ENCODE measurements at places on chromosomes 13 and 19.

DNA sequence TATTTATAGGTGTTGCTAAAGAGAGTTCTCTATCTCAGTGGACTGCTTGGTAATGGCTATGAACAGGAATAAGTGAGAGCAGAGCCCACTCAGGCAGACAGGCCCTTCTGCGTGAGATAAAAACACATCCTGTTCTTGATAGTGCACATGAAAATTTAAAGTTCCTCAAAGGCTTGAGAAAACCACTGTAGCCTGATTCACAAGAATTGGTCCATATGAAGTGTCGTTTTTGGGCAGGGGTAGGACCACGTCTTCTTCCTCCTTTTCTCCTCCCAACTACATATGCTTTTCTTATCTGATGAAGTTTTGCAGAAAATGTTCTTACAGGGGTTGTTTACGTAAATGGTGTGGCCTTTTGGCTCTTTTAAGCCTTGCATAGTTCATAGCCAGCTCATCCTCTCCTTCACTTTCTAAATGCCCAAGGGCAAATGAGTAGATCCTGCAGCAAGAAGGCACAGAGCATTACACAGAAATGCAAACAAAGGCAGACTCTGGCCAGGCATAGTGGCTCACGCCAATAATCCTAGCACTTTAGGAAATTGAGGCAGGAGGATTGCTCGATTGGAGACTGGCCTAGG, 53.8 kb downstream of the RNF6 start:
- no peak for DNase-seq

DNA sequence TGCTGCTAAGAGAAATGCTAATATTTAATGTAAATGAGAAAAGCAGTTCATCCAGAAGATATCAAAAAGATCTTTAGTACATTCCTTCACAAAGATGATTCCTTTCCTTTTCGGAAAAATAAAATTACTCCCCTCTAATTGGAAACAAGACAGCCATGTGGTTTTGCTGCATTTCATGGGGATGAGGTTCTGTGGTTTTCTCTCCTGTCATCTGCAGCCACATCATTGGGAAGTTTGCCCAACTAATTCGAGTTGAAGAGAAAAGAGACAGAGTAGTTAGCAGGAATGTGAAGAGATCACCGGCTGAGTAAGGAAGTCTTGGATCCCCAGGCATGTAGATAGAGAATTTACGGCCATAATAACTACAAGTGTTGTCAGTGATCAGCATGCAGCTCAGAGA, 122.1 kb downstream of the CYSLTR2 start:
- no peak for DNase-seq

DNA sequence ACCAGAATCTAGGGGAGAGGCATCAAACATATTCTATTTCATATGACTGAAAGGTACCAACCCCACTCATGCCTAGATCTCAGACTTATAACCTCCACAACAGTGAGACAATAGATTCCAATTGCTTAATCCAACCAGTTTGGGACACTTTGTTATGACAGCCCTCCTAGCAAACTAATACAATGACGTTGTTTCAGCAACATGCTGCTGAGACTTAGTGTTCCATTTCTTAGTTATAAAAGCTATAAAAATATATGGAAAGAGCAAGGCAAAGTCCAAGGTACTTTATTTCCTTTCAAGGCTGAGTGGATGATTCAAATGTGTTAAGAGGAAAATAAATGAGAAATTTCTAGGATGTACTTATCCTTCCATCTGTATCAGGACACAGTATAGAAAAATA, 352.0 kb downstream of the FGF14 start:
- DNase-seq = no peak

DNA sequence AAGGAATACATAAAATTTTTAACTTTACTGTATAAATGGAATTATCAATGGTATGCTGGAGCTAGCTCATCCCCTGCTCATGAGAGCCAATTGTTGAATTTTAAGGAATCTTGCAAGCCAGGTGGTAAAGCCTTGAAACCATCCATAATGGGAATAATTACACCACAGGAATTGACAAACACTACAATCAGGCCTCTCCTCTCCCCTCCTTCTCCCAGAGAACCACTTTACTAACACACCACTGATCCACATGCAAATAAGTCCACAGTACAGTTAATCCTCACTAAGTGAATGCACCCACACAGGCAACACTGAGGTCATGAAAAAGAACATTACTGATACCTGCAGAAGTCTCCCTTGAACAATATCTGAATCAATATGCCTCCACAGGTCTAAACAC, 140.5 kb downstream of the KLF12 start:
- DNase-seq = no peak

DNA sequence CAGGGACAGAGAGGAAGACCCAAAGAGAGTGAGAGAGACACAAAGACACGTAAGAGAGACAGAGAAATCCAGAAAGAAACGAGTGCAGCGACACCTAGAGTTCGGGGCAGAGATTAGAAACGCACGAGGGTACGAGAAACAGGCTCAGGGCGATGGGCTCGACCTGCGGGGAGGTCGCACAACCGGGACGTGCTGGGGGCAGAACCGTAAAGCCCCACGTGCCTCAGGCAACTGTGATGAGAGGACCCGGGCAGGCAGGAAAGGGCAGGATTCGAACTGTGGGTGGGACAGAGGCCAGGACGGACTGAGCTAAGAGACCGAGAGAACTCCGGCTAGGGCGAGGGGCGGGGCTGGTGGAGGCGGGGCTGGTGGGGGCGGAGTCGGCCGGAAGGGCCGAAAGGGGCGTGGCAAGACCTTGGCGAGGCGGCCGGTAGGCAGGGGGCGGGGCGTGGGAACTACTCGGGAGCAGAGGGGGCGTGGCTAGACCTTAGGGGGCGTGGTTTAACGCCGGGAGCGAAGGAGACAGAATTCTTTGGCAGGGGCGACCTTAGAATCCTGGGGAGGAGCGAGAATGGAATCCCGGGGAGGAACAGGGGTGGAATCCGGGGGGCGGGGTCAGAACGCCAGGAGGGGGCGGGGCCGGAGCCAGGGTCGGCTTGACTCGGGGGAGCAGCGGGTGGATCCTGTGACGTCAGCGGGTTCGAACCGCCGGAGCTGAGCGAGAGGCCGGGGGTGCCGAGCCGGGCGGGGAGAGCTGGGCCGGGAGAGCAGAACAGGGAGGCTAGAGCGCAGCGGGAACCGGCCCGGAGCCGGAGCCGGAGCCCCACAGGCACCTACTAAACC, at the start of gene NECTIN2:
Gene NECTIN2 (plus strand): TSS at position 686 of the 843 bp plus-strand sequence. CDS start 229 bp downstream, outside the sequence.
- DNase-seq = peak; percentile 81

DNA sequence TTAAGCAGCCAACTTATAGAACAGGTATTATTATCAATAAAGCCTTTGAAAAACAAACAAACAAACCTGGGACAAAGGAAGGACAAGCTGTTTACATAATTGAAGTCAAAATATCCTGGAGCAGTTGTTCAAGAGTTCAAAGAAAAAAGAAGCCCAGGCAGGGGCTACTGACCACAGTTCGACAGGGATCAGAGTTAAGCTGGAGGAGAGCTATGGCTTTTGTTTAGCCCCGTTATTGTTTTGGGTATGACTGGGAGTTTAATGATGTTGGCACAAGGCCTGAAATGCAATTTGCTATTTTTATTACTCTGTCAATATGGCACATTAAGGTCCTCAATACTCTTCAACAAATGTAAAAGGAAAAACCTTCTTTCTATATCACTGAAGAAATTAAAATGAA, 624.4 kb upstream of the KLHL1 start:
- DNase-seq = no peak

- DNase-seq = no peak
Observed at GRCh38 chr19:18645035-18645511, 8.2 kb downstream of the KLHL26 start.

DNA sequence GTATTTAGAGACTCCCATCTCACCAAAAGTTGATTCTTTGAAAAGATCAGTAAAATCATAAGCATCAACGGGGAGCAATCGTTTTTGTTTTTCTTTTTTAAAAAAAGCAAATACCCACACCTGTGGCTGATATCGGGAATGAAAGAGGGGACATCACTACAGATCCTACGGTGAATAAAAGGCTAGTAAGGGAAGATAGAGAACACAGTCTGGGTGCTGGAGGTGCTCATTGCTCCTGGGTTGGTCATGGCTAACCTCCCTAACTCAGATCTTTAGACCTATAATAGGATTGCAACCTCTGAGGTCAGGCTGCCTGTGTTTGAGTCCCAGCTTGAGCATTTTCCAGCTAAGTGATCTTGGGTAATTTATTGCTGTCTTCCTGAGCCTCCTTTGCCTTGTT, 1.1 kb downstream of the EHD2 start:
- no peak for DNase-seq

DNA sequence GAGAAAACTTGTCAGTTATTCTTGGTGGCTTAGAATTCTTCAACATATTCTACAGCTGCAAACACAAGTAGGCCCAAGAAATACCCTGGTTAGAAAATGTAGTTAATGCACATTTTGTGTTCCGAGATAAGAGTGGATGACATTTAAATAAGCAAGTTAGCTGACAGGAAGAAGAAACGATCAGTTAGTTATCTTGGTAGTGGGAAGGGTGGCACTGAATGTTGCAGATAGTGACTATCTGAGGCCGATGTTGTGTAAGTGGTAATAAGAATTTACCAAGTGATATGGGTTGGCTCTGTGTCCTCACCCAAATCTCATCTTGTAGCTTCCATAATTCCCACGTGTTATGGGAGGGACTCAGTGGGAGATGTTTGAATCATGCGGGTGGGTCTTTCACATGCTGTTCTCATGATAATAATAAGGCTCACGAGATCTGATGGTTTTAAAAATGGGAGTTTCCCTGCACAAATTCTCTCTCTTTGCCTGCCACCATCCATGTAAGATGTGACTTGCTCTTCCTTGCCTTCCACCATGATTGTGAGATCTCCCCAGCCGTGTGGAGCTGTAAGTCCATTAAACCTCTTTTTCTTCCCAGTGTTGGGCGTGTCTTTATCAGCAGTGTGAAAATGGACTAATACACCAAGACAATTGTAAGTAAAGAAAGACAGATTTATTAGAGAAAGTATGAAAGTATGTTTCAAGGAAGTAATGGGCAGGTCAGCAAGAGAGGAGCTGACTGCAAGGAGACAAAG, 10.9 kb upstream of the AKAP11 start:
- no peak for DNase-seq

DNA sequence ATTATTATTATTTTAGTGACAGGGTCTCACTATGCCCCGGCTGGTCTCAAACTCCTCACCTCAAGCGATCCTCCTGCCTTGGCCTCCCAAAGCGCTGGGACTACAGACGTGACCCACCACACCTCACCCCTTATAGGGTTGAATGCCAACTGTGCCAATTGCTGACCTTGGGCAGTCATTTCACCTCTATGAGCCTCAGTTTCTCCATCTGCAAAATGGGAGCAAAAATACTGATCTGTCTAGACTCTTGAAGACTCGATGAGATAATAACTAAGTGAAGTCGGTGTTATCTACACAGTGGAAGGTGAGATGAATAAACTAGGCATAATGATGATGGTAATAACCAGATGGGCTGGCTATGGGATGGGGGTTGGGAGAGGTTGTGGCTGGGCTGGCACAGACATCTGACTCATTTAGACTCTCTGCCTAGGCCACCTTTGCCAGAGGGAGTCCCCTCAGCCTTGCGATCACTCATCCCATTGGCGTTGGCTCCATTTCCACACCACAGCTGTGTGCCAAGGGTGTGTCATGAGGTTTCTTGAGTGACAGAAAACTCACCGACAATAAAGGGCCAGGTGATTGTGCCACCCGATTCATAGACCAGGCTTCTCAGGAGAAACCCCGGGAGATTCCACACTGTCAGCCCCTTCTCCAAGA, at the start of gene CASP14:
Gene CASP14 (plus strand): TSS at position 596 of the 657 bp plus-strand sequence. CDS start 2,772 bp downstream, outside the sequence.
- no peak for DNase-seq

DNA sequence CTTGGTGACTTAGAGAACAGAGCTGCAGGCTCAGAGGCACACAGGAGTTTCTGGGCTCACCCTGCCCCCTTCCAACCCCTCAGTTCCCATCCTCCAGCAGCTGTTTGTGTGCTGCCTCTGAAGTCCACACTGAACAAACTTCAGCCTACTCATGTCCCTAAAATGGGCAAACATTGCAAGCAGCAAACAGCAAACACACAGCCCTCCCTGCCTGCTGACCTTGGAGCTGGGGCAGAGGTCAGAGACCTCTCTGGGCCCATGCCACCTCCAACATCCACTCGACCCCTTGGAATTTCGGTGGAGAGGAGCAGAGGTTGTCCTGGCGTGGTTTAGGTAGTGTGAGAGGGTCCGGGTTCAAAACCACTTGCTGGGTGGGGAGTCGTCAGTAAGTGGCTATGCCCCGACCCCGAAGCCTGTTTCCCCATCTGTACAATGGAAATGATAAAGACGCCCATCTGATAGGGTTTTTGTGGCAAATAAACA, 9.9 kb downstream of the APOC1 start:
- no peak for DNase-seq

DNA sequence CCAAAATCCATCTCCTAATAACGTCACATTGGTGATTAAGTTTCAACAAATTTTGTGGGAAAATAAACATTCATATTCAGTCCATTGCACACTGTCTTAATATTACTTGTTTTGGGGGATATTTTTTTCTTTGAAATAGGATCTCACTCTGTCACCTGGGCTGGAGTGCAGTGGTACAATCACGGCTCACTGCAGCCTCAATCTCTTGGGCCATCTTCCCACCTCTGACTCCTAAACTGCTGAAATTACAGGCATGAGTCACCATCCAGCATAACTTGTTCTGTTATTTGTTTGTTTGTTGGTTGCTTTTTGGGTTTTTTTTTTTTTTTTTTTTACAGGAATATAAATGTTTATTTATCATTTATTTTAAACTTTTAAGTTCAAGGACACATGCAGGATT, 556.1 kb upstream of the SLITRK6 start:
- DNase-seq = no peak

DNA sequence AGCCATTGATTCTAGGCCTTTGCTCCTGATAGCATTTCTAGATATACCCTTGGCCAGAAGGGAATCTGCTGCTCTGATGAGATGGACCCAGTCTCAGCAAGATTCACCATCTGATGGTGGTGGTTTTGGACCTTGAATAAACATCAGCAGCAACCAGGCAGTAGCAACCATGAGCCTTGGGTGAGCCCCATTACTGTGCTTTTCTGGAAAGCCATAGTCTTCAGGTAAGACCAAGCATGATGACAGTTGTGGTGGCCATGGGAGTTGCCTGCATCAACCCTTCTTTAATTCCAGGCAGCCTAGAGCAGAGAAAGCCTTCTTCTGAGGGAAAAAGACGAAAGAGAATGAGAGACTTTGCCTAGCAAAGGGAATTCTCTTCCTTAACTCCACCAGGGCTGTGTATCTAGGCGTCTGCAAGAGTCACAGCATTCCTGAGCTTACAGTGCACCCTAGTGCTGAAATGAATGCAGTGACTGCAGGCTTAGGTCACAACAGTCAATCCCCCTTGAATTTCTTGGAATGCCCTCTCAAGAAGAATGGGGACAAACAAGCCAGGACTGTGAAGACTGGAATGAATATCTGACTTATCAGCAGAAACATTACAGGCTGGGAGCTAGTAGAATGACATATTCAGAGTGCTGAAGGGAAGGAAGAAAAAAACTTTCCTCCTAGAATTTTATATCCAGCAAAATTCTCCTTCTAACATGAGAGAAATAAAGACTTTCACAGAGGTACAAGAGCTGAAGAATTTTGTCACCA, 942.4 kb upstream of the PCDH20 start:
- DNase-seq = peak; percentile 78
